NCI-H187 treated with DMSO at 0.1 percent for 48 hours (cell line): ENCODE measurements at places on chromosomes 16 and 17.
A peak's percentile ranks its signal among the peaks of the same experiment; 100 is the strongest.

DNA sequence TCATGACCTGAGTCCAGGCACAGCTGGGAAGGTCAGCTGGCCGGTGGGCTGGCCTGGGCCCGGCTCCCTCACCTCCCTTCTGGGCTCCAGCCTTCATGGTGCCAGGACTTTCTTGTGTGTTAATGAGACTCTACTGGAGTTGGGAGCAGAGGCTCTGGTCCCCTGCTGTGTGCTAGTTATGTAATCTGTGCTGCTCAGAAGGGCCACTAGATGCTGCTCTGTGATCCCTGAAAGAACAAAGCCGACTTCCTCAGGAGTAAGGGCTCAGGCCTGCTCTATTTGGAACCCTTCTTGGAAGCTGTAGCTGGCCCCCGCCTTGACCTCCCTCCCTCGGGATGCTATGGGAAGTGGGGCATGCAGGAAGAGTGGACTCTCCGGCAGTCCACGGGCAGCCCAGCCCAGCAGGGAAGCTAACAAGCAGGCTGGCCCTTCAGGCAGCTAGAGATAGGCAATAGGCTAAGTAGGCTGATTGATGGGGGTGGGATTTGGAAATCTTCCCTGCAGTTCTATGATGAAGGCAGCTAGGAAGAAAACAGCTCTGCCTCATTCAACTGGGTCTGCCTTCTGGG is 3.3 kb upstream of the CDK5R1 start:
- DNase-seq, result peak; percentile 42

- no peak for DNase-seq
Measured at GRCh38 chr16:74019612-74020011, 277.0 kb upstream of the PSMD7 start.

DNA sequence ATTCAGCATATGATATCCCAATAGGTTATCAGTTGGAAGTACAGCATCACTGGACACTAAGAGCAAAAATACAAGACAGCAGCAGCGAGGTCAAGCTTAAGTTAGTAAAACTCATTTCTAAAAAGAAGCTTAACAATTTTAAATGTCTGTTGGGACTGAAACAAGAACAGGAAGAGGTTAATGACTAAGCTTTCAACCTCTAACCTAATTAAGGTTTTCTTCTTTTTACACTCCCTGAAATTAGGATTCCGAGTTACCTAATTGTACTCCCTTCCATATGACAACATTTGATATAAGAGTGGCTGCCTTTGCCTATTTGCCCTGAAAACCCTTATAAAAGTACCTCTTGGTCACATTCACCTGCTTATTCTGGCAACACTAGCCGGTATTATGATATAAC is 34.3 kb downstream of the CPSF4L start:
- no peak for DNase-seq

DNA sequence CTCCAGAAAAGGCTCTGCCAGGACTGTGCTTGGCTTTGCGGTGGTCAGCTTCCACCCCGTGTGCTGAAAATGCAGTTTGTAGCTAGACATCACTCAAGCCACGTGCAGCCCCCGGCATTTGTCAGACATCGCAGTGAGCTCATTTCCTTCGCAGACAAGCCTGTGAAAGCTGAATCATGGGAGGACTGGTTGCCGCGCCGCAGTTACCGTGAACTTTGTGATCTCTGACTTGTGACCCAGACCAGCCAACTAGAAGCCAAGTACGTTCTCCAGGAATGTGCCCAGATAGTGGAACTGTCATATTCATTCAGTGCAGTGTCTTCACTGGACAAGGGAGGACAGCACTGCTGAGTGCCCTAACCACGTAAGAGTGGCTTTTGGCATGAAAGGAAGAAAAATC is 58.1 kb downstream of the NDE1 start:
- DNase-seq, result no peak

DNA sequence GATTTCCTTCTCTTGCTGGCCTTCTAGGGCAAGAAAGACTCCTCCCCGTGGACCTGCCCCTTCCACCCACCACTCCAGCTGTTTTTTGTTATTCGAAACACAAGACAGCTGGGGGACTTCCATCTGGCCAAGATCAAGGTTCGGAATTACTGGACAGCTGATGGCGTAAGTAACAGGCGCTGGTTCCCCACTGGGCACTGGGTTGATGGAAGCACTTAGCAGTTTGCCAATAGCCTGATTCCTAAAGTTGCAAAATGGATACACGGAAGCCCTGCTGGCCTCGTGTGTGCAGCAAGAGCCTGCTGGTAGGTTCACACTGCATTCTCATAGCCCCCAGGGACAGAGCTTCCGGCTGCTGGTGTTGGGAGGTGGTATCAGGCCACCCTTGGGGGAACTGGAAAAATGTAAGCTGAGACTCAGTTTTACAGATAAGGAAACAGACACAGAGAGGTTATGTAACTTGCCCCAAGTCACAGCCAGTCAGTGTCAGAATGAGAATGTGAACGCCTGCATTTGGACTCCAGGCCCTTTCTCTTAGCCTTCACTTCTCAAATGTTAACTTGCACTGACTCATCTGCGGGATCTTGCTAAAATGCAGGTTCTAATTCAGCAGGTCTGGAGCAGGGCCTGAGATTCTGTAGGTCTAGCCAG is 171.7 kb downstream of the KATNIP start:
- DNase-seq, result no peak

- DNase-seq, result no peak
Measured at GRCh38 chr16:27195941-27196595, 7.3 kb upstream of the KDM8 start.

DNA sequence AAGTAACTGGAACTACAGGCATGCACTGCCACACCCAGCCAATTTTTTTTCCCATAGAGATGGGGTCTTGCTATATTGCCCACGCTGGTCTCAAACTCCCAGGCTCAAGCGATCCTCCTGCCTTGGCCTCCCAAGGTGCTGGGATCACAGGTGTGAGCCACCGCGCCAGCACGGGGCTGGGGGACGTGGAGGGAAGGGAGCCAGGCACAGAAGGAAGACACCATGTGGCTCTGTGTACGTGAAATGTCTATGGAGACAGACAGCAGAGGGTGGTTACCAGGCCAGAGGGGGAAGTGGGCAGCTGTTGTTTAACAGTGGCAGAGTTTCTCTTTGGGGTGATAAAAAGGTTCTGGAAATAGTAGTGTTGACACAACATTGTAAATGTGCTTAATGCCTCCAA is 4.6 kb upstream of the PIEZO1 start:
- no peak for DNase-seq

DNA sequence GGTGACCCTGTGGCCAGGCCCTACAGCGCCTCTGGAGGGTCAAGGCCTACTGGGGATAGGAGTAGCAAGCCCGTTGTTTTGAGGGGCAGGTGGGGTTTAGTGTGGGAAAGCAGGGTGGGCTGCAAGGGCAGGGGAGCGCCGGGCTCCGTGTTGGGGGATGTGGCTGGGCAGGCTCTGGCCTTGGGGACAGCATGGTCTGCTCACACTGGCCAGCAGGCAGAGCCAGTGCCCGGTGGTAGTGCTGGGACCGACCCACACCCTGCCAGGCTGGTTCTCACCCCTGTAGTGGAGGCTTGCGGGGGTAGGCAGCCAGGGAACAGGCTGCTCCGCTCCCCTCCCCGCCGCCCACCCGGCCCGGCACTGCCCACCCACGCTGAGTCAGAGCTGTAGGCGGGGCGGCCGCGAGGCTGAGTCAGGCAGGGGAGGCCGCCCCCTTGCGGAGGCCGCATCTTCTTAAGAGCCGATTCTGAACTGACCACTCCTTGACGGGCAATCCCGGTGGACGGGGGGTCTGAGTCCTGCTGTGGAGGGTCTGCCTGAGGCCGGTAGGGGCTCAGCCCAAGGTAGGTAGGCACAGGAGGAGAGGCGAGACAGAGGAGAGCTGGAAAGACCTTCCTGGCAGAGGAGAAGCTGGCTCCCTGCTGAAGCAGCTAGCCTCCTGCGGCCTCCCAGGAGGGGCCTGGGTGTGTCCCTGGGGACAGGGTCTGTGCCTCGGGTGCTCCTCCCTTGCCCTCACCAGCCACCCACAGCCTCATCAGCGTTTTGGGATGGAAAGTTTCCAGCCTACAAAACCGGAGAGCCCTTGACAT is 62.4 kb downstream of the BAIAP2 start:
- DNase-seq, result no peak

DNA sequence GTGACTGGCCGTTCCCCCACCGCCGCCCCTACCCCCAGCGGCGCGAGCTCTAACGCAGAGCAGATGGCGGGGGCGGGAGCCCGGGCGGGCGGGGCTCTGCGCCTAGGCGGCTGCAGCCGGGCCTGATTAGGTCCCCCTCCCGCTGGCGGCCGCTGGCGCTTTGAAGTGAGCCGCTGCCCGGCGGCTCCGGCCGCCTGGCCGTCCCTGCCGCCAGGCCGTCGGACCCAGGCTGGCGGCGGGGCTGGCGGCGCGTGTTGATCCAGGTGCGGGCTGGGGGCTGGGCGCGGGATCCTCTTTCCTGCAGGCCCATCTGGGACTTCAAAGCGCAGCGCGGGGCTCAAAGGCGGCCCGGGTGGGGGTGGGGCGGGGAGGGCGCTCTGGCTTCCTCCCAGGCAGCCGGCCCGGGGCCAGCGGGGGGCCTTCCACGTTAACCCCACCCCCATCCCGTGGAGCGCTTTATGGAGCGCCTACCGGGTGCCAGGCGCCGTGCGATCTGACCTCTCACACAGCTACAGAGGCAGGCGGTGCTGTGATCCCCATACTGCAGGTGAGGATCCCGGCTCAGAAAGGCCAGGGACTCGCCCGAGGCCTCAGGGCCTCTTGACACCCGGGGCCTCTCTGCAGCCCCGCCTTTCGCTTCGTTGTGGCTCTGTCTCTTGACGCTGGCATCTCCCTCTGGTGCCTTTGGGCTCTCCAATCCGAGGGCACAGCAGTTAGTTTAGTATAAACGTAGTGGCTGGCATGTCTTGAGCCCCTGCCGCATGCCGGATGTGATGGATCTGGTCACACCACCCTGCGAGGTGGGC is 80.0 kb upstream of the NKD1 start:
- no peak for DNase-seq

DNA sequence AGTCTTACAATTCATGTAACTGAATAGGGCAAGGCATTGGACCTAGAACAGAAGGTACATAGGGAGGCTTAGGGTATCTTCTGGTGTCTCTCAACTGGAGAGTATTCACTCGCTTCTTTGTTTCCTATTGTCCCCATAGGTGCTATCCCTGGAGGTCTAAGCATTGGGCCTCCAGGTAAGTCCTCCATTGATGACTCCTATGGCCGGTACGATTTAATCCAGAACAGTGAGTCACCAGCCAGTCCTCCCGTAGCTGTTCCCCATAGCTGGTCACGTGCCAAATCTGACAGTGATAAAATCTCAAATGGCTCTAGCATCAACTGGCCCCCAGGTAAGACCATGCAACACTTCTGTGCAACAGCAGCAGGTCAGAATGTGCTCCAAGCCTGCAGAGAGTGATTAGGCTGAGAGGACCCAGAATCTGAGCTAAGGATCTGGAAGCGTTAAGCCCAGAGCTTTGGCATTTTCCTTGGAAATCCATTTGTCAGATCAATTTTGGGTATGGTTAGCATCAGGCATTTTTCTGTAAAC is 35.7 kb downstream of the TMC6 start:
- DNase-seq, result no peak

GRCh38 chr17:32015245-32016013 is 8.2 kb downstream of the LRRC37B start:
- DNase-seq, result peak; percentile 6

DNA sequence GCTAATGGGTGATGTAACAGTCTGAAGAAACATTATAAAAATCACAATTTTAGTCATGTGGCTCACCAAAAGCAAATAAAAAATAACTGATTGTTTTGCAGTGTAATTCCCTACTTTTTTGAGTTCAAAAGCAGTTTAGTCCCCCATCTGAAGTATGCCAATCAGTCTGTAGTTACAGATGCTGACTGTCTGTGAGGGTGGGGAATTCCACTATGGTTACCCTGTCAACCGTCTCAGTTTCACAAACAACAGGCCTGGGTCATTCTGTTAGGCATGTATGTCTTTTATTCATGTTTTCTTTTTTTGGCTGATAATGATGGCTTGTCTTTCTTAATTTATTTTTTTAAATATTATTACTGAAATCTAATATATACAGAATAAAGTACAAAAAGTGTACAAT is 69.3 kb downstream of the STXBP4 start:
- no peak for DNase-seq

DNA sequence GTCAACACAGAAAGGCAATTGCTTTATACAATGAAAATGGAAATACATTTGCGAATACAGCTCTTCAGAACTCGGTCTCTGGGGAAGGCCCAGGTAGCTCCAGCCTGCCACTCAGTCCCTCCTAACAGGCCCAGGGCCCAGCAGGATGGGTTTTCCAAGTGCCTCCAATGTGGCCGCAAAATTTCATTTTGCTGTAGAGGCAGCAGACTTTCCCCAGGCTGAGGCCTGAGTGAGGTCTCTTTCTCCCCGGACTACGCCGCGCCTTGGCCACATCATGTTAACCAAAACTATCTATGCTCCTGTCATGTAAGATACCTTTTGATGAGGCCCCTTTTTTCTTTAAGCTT is 606.0 kb upstream of the SALL1 start:
- DNase-seq, result no peak

GRCh38 chr17:42913981-42914617 is 13.5 kb downstream of the G6PC1 start:
- no peak for DNase-seq

GRCh38 chr17:10633738-10634379 is 23.2 kb downstream of the MYH3 start:
- no peak for DNase-seq

DNA sequence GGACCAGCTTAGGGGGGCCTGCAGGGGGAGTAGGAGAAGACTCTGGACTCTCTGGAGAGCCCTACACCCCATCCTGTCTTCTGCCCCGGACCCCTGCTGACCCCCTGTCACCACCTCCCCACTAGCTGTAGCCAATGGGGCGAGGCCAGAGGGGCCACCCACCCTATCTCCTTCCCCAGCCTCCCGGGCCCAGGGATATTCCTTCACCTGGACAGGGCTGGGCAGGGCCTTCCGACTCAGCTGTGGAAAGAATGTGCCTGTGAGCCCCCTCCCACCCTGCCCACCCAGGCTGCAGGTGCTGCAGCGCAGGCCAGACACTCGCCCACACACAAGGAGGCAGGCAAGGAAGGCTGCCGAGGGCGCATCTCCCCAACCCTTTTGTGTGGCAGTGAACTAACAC is 23.0 kb downstream of the TSPOAP1 start:
- no peak for DNase-seq

DNA sequence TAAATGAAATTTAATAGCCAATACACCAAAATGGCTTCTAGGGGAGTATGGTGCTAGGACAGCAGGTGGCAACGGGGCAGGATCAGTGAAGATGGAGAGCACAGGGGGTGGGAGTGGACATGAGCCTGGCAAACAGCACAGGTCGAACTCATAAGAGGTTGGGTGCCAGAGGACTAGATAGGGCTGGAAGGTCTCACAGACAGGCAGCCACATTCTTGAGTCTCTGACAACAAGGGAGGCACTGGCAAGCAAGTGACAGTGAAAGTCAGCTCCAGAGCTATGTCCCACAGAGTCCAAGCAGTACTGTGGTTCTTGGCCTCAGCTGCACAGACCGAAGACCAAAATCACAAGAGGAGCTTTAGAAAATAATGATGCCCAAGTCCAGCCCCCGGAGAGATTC is 61.2 kb downstream of the USP31 start:
- no peak for DNase-seq

- no peak for DNase-seq
Measured at GRCh38 chr17:1005361-1005946, 8.5 kb downstream of the TIMM22 start.

- no peak for DNase-seq
Measured at GRCh38 chr17:67746704-67747571, 29.2 kb downstream of the NOL11 start.
